ENCODE measurements at places on chromosomes 2 and 18. TPM values are rescaled to one million over a fixed set of nuclear protein-coding genes. Genes with fewer than 3 reads are reported as not detected.

The ANKRD30B gene
- not detected for total RNA-seq

The ARHGAP25 gene
- 142 TPM for total RNA-seq

DNA sequence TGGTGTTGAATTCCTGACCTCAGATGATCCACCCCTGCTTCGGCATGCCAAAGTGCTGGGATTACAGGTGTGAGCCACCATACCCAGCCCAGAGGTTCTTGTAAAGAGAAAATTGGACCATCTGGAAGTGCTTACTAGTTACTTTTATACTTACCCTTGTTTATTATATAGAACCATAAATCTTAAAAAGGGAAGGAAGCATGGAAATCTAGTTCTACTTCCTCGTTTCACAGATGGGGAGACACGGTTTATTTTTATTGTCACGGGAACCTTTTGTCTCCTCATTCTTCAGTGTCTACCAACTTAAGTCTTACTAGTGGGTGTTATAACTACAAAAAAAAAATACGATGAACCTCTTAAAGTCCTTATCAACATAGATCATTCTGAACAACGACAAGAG is 45.8 kb upstream of the PDK1 start:
- H3K4me1 ChIP-seq = no peaks in the 10 kb centered on the region
- peaks cover 22% of the 10 kb centered on the region for H3K36me3 ChIP-seq
- DNase-seq = no peak
- H3K4me3 ChIP-seq = no peak overlapping the region

- no peak overlapping the region for H3K4me3 ChIP-seq
- no peaks in the 10 kb centered on the region for H3K36me3 ChIP-seq
- no peaks in the 10 kb centered on the region for H3K27me3 ChIP-seq
- H3K27ac ChIP-seq = no peak overlapping the region
- H3K4me1 ChIP-seq = no peaks in the 10 kb centered on the region
Measured at GRCh38 chr2:80525152-80525551, 220.6 kb upstream of the LRRTM1 start.

- H3K27ac ChIP-seq = no peak overlapping the region
- H3K27me3 ChIP-seq = no peaks in the 10 kb centered on the region
- peak overlapping the region; percentile 58 for H3K4me3 ChIP-seq
- no peaks in the 10 kb centered on the region for H3K36me3 ChIP-seq
- H3K4me1 ChIP-seq = no peaks in the 10 kb centered on the region
- DNase-seq = no peak
Measured at GRCh38 chr2:178403671-178404306, 47.2 kb downstream of the PRKRA start.

DNA sequence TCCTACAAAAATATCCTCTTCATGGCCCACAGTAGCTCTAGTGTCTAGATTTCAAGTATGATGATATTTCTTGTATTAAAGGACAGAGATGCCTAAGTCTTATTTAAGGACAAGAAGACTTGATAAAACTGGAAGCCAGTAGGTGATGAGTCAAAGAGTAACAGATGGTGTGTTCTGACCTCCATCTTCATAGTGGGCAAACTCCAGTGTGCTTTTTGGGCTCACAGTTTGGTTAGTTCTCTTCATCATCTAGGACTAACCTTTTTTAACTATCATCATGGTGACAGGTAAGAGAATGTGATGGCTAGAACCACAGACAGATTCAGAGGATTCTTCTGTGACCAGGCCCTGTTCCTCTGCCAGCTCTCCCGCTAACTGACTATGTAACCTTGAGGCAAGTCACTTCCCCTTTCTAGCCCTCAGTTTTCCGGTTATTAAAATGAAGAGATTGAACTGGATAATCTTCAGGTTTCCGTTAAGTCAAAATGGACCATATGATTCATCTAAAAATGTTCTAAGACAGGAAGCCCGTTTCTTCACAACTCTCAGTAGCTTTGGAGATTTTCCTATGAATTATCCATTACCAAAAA is 140.3 kb upstream of the RASGRP3 start:
- H3K36me3 ChIP-seq = no peaks in the 10 kb centered on the region
- DNase-seq = no peak
- no peak overlapping the region for H3K27ac ChIP-seq
- H3K4me3 ChIP-seq = no peak overlapping the region
- no peaks in the 10 kb centered on the region for H3K4me1 ChIP-seq
- no peaks in the 10 kb centered on the region for H3K27me3 ChIP-seq

DNA sequence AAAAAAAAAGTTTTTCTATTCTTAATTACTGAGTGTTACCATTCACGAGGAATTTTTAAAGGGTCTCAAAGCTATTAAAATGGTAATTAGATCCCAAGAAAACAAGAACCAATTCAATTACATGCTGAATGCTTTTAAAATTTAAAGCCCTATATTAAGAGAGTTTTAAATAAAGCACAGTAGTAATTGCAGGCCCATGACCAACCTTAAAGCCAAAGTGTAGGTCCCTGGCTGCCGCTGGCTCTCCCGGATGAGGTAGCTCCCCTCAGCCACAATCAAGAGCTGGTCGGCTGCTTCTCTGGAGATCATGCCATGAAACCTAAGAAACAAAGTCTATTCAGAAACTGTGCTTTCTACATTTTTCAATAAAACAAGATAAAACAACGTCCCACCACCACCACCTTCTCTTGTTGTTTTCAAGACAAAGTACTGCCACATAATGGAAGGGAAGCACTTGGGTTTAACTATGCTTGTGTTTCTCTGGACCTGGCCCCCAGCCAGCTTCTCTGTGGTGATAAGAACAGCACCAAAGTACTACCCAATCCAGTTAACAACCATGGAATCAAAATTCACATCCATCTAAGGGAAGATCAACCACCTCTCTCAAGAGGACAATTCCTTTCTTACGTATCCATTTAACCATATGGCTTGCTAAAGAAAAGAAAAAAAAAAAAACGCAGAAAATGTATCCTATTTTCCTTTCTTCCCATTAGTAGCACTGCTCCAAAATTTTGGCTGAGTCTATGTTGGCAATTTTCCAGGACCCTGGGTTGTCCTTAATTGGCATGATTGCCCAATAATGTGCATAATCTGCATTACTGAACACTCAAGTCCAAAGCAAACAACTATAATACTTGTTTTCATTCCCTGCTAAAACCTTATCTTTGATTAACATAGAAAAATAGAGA is 90.1 kb downstream of the CHN1 start:
- no peaks in the 10 kb centered on the region for H3K27me3 ChIP-seq
- no peak overlapping the region for H3K27ac ChIP-seq
- no peak overlapping the region for H3K4me3 ChIP-seq
- H3K36me3 ChIP-seq = no peaks in the 10 kb centered on the region
- no peak for DNase-seq

DNA sequence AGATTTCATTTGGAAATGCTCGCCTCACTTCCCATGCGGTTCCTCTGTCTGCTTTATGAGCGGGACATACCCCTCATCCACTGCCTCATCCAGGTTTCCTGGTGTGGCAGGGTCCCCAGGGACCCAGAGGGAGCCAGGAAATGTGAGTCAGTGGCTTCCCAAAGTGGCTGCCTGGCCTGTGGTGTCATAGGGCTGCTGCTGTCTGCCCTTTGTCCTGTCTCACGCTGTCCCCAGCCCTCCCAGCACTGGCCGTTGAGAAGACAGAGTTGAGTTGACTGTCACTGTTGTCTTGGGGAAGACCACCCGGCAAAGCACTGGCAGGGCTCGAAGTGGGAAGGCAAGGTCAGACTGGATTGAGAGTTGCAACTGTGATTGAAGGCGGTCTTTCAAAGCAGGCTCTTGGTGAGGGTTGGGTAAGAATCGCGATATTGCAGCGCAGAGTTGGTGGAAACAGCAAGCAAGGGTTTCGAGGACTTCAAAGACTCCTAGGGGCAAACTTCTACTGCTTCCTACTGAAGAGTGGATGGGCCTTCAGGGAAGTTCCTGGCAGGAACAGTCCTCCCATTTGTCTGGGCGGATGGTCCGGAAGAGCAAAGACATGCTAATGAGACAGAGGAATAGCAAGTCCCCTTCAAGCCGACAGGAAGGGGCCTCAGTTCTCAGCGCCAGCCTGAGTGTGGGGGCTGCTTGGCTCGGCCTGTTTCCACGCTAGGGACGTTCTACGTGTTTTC is 33.9 kb downstream of the RAB31 start:
- H3K36me3 ChIP-seq = no peaks in the 10 kb centered on the region
- no peak overlapping the region for H3K4me3 ChIP-seq
- H3K27ac ChIP-seq = no peak overlapping the region
- peaks cover 7% of the 10 kb centered on the region for H3K27me3 ChIP-seq
